ENCODE measurements at places on chromosomes 1 and 21.

- DNase-seq, result peak; percentile 73
Observed at GRCh38 chr1:18820791-18821641, 38.4 kb downstream of the TAS1R2 start.

GRCh38 chr1:63981408-63981773 lies 207.6 kb downstream of the ROR1 start:
- no peak for DNase-seq

GRCh38 chr1:3819771-3820200 lies 23.5 kb upstream of the LRRC47 start:
- no peak for DNase-seq

DNA sequence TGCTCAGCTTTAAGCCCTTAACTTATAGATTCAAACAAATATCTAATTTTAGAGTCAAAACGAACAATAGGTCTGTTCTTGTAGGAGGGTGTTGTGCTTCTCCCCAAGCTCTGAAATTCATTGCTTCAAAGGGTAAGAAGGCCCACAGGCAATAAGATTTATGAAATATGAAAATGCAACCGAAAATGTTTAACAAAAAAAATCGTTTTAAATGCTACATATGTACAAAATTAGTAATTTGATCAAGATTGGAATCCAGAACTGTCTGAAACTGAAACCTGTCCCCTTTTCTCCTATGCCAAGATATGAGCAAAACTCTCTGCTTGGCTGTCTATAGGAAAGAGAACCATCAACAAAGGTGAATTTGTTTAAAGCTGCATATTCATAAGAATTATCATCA lies 534.3 kb downstream of the PLPP3 start:
- DNase-seq, result no peak

GRCh38 chr1:36303244-36303643 lies 2.9 kb upstream of the SH3D21 start:
- DNase-seq, result no peak

GRCh38 chr1:67359592-67359991 lies 51.9 kb downstream of the IL12RB2 start:
- no peak for DNase-seq

GRCh38 chr1:27113861-27114260 lies 41.1 kb downstream of the SLC9A1 start:
- DNase-seq, result no peak

GRCh38 chr1:231681006-231681405 lies 54.4 kb downstream of the DISC1 start:
- no peak for DNase-seq

- no peak for DNase-seq
Observed at GRCh38 chr1:27615346-27616192, 11.6 kb upstream of the AHDC1 start.

GRCh38 chr1:2088458-2088857 lies 38.2 kb downstream of the PRKCZ start:
- DNase-seq, result no peak

DNA sequence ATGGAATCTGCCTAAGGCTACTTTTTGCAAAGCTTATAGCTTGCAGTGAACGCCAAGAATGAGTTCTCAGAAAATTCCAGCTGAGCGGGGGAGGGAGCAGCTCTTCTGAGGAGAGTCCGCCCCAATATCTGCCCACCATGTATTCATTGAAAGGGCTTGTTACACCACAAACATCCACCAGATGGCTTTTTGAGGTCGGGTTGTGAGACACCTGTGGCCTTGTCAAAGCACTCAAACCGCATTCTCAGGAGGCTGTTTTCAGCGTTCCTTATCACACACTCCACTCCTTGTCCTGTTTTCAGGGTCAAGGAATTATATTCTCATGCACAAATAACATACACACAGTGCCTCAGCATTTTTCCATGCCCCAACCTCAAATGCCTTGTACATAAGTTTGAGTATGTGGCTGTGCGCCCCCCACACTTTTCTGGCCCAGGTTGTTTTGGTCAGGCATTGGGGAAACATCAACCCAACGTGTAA lies 3.9 kb upstream of the C4BPB start:
- peak; percentile 93 for DNase-seq

DNA sequence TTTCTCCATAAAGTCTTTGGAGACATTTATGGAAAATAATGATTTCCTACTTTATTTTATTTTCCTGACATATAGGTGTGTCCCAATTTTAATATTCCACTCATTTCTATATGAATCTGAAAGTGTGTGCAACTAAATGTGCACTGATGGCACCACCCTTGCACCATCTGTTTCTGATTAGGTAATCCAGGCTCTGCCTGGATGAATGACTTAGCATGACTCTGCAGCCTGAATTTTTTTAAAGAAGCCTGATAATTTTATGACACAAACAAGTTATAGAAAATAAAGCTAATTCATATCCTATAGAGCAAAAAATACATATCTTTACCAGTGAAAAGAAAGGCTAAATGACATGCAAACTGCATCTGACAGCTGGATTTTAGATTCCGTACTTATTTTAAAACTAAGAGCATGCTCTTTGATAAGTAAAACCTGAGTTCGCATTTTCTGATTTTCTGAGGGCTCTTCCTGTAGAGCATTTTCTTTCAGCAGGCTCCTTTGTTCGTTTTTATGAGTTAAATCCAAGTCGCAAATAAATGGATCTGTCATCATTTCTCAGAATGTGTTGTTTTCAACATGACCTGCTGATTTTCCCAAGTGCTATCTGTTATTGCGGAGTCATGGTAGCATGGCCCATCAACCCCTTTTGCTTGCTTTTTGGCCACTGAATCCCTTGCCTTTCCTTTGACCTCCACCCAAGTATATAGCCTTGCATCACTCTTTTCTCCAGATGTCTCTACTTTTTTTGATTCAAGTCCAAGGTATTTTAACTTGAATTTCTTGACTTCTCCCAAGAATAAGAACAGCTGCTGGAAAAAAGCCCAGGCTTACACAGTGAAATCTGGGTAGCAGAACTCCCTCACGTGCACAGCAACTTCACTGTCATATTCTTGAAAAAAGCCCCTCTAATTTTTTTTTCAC lies 52.8 kb upstream of the LYPLAL1 start:
- DNase-seq, result peak; percentile 87

DNA sequence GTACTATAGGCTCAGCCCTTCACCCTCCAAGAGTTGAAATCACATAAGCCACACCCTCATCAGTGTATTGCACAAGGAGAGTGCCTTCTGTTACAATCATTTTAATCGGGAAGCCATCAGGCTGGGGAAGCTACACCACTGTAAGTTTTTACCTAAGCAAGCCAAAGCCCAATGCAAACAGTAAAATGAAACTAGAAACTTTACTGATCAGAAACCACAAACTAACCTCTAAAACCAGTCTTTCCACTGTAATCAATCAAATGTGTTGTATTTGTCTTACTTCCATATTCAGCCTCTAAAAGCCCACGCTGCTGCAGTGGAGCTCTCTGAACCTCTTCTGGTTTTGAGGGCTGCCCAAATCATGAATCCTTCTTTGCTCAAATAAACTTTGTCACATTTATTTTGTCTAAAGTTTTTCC lies 26.2 kb downstream of the CAPN8 start:
- DNase-seq, result peak; percentile 80

- DNase-seq, result no peak
Observed at GRCh38 chr1:12518931-12519692, 98.9 kb downstream of the DHRS3 start.

DNA sequence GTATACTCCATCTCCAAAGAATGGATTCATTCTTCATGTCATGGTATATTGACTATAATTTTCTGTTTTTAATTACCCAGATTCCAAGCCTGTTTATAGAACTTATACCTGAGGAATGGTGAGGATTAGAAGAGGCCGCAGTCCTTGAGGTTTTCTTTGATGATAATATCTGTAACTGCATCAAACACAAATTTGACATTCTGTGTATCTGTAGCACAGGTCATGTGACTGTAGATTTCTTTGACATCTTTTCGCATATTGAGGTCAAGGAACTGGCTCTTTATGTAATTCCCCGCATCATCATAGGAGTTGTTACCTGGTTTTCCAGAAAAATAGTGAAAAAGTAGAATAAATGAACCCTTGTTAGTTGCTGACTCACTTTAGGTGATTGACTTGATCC lies 16.2 kb downstream of the GNAT2 start:
- DNase-seq, result no peak

DNA sequence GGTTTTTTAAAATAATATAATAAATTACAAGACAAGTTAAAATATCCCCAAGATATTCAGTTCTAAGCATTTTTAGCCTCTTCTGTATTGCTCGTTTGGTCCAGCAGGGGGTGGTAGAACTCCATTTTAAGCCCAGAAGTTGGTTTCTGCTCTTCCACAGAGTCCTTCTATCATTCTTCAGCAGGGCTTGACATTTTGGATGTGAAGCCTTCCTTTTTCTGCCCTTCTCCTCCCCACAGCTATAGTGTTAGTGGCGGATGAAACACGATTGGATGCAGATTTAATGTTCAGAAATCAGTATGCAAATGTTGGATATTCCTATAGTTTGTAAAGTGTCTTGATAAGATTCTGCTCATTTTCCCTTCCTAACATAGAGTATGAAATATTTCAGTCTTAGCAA lies 1.4 kb downstream of the NCAM2 start:
- peak; percentile 84 for DNase-seq

GRCh38 chr1:21229246-21230000 lies 52.7 kb upstream of the EIF4G3 start:
- no peak for DNase-seq

GRCh38 chr1:227945891-227946623 lies 1.7 kb downstream of the WNT9A start:
- DNase-seq, result no peak

DNA sequence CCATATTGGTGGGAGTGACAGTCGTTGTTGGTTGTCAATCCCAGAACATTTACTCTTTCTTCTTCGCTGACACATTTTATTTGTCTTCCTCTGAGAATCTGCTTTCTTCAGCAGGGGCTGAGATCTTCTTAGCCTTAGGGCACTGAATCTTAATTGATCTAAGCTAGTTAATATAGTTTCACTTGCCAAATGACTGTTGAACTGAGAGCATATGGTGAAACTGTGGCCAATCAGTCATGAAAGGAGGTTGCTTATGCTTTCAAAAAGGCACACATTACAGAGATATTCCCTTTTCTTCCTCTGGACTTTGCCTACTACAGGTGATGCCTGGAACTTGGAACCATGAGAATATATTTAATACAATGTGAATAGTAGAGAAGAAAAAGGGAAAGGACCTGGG lies 60.0 kb upstream of the KIAA0040 start:
- DNase-seq, result no peak

GRCh38 chr1:53135735-53136114 lies 6.7 kb downstream of the SLC1A7 start:
- DNase-seq, result peak; percentile 23

- DNase-seq, result peak; percentile 87
Observed at GRCh38 chr1:24390924-24391782, 22.4 kb downstream of the STPG1 start.

GRCh38 chr1:224373008-224373590 lies 16.4 kb downstream of the CNIH4 start:
- no peak for DNase-seq

GRCh38 chr1:2878591-2878990 lies 77.1 kb upstream of the TTC34 start:
- no peak for DNase-seq

DNA sequence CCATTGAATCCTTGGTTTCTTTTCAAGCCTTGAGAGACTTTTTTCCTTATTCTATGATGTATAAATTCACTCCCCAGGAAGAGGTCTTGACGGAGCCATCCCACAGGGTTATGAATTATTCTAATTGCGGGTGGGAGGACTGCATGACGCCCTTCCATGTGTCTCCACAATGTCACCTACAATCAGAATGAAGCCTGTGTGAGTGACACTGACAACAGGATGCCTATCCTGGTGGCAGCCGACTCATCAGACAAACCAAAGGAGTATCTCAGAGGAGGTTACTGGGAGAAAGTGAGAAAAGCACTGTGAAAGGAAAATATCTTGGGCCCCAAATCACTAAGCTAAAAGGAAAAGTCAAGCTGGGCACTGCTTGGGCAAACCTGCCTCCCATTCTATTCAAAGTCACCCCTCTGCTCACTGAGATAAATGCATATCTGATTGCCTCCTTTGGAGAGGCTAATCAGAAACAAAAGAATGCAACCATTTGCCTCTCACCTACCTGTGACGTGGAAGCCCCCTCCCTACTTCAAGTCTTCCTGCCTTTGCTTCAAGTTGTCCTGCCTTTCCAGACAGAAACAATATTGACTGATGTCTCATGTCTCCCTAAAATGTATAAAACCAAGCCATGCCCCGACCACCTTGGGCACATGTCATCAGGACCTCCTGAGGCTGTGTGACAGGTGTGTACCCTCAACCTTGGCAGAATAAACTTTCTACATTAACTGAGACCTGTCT lies 98.4 kb downstream of the SMYD2 start:
- no peak for DNase-seq

- no peak for DNase-seq
Observed at GRCh38 chr1:92843429-92844352, 11.9 kb downstream of the RPL5 start.

- DNase-seq, result no peak
Observed at GRCh38 chr1:229853751-229854150, 213.3 kb upstream of the GALNT2 start.

GRCh38 chr1:75273110-75273509 lies 138.9 kb downstream of the LHX8 start:
- DNase-seq, result peak; percentile 89

GRCh38 chr1:17617787-17618557 lies 78.5 kb downstream of the ARHGEF10L start:
- no peak for DNase-seq

DNA sequence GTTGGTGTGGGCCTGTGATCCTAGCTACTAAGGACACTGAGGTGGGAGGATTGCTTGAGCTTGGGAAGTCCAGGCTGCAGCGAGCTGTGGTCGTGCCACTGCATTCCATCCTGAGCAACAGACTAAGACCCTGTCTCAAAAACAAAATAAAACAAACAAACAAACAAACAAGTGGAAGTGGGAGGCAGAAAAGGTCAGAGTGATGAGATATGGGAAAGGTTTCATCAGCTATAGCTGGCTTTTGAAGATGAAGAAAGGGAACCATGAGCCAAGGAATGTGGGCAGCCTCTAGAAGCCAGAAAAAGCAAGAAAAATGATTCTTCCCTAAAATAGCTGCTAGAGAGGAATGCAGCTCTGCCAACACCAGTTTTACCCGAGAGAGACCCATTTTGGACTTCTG lies 10.6 kb upstream of the NUCKS1 start:
- DNase-seq, result no peak

GRCh38 chr1:156948708-156949107 lies 28.3 kb downstream of the LRRC71 start:
- DNase-seq, result no peak

GRCh38 chr1:43005460-43006361 lies 47.0 kb upstream of the SLC2A1 start:
- no peak for DNase-seq

DNA sequence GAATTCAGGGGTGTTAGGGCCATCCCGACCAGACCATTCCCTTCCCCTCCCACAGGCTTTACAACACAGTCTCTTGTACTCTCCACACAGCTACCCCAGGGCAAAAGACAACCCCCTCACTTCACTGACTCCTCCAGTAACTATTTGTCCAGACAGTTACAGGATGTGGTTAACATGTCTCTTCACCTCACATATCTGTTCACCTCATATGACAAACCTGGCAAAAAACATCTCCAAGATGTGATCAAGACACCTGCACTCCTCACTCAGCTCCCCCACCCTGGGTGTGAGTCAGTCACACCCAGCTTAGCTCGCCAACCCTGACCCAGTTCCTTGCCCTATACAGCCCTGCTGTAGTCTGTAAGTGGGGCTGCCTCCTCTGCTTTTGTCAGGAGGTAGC lies 490.5 kb upstream of the CHRM3 start:
- DNase-seq, result no peak

All from OCI-M1 (cell line).